Muscle of back (tissue), 13 donors: ENCODE measurements at places on chromosomes 12 and 14.

GRCh38 chr12:46300910-46301309, 32.1 kb upstream of the SLC38A1 start:
- peak; percentile 87 for DNase-seq

DNA sequence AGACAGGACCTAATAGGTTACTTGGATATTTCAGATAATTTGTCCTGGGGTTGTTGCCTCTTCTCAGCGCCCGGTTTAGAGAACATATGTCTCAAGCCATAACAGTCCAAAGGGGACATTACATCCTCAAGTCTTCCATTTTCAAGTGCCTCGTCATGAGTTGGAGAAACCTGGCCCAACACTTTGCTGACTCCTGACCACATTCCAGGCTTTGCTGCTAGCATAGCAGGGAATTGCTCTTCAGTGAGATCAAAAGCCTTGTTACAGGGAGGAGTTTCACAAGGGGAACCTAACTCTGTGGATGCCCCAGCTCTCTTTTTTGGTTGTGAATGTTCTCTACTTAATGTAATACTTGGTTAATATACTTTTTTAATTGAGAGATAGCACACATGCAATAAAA, 8.2 kb upstream of the MMP19 start:
- DNase-seq = no peak

DNA sequence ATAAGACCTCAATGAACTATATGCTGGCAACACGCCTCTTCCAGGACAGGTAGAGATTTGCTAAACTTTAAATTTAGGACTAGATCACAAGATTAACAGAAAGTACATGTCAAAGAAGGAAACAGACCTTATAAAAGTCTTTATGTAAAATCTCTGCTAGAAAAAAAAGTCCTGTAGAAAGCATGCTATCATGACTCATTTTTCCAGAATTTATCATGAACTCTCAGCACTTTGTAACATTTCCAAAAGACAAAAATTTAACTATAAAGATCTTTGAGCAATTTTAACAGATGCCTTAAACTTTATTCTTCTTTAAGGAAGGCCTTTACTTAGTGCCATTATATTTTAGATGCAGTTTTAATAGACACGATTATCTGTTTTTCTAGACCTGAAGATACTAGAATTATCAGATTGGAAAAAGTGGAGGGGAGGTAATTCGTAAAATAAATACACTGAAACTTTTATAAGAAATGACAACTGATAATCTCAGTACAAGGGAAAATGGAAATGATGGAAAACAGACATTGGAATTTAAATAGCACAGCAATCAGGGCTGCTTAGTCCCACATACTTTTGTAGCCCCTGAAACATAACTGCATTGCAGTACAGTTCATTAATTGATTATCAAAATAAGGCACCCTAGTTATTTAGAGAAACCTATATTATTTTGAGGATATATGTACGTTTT, 92.0 kb downstream of the TTLL5 start:
- peak; percentile 14 for DNase-seq

- DNase-seq = peak; percentile 80
Observed at GRCh38 chr14:94936401-94936892, 166.5 kb upstream of the GSC start.

DNA sequence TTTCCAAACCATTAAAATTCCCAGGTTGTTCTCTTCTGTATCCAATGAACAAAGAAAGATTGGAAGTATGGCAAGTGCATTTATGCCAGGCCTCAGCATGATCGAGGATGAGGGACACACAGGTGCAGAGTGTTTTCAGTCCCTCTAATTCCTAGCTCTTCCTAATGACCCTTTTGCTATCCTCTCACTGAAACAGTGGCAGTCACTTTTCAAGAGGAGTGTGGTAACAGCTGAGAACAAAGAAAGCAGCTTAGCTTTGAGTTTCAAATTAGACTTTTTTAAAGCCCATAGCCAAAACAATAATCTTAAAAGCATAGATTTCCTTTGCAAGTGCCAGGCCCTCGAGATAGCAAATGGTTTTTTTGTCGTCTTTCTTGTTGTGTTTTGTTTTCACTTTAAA, 110.8 kb downstream of the KCNH5 start:
- no peak for DNase-seq

DNA sequence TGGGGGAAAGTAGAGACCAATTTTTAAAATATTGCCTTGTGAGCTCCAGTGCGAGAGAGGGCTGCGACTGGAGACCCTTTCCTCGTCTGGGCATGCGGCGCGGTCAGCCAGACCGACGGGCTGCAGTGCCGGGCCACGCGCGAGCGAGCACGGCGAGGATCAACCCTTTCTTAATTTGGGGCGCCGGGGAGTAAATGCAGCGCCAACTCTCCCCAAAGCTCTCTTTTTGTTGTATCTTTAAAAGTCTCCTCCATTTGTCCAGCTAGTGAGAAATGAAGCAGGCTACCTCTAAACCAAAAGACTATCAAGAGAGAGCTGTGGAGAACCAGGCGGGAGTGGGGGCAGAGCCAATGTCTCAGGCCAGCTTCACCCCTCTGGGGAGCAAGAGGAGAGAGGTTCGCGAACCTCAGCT, 1.4 kb downstream of the SIX1 start:
- DNase-seq = peak; percentile 77

DNA sequence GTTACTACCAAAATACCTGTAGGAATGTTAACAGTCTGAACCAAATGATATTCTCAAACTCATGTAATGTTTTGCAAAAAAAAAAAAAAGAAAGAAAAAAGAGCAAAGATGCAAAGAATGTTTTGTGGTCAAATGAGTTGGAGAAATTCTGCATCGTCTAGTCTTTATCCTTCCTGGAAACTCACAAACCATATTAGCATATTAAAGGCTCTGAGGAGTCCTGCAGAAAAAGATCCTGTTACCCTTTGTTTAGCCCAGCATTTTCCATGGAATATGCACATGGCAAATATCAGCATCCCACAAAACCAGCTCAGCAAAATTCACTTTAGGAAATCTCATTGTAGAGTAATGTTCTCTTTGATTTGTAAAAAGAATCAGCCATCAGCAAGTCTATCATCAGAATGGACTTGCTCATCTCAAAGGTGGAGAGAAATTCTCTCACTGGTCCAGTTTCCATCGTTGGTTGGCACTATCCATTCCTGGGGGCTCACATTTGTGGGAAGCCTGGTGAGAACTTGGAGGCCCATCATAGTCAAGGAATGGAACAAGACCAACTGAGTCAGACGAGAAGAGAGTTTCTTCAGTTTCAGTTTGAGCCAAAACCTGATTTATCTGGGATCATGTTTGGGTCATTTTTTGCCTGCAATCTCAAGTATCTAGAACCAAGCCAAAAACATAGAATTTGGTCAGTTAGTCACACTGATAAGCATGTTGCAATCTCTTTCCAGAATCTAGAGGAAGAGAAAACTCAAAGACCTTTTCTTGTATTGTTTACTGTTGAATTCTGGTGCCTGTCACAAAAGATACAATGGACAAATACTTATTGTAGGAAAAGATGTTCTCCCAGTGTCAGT, 129.8 kb downstream of the TBX5 start:
- no peak for DNase-seq

- no peak for DNase-seq
Observed at GRCh38 chr12:614411-614970, 48.8 kb downstream of the NINJ2 start.

- DNase-seq = no peak
Observed at GRCh38 chr12:3201339-3202051, 124.3 kb downstream of the TSPAN9 start.

GRCh38 chr12:28767836-28768348, 381.2 kb upstream of the FAR2 start:
- no peak for DNase-seq

DNA sequence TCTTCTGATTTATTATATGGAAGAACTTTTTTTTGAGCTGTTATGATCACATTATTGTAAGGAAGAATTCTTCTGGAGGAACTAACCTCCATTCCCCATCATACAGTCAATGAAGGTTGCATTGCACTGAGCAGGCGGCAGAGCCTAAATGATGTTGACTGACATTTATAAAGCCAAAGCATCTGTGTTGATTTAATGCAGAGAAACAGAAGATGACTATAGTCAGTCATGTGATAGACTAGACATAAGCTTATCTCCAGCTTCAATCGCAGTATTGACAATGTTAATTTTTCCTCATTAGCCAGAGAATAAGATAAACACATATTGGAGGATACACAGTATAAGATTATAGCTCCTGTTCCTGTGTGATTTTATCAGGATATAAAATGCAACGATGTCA, 82.0 kb downstream of the PRICKLE1 start:
- DNase-seq = no peak

DNA sequence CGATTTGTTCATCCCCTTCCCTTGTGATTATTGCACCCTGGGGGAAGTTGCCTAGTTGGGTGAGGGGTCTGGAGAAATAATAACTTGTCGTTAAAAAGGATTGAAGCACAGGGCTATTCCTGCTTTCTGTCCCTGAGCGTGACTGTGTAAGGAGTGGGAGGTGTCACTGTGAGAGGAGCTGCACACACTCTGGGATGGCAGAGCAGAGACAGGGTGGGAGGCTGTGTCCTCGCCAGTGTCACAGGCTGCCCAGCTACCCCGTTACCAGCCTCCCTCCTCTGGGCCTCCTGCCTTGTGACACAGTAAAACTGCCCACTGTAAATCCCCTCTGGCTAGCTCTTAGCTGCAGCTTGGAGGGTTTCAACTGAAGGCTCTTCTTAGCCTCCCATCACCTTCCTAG, 460.6 kb downstream of the AACS start:
- no peak for DNase-seq

- no peak for DNase-seq
Observed at GRCh38 chr12:116962197-116962596, 51.4 kb downstream of the FBXW8 start.

DNA sequence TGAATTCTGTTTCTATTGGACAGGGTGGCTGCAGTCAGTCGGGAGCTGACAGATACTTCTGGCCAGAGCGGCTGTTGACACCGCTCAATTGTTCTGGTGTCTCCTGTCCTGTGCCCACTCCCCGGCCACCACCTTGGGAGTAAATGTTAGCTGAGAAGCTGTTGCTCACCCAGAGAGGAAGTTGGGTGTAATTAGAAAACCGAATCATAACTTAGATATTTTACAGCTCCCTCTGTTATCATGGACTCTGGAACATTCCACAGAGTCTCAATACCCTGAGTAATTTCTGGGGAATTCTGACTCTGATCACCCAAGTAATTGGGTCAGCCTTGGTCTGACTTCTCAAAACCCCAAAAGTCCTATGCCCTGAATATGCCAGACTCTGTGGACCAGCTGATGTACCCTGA, 58.3 kb upstream of the RFLNA start:
- no peak for DNase-seq

- no peak for DNase-seq
Observed at GRCh38 chr14:58878439-58879139, 240.8 kb downstream of the DACT1 start.

GRCh38 chr12:11780521-11781101, 131.1 kb downstream of the ETV6 start:
- DNase-seq = no peak

- no peak for DNase-seq
Observed at GRCh38 chr12:28253161-28253641, 62.9 kb downstream of the CCDC91 start.

GRCh38 chr12:20105943-20106342, 262.4 kb upstream of the PDE3A start:
- no peak for DNase-seq

- DNase-seq = no peak
Observed at GRCh38 chr12:111368291-111368787, 556 bp downstream of the PHETA1 start.

DNA sequence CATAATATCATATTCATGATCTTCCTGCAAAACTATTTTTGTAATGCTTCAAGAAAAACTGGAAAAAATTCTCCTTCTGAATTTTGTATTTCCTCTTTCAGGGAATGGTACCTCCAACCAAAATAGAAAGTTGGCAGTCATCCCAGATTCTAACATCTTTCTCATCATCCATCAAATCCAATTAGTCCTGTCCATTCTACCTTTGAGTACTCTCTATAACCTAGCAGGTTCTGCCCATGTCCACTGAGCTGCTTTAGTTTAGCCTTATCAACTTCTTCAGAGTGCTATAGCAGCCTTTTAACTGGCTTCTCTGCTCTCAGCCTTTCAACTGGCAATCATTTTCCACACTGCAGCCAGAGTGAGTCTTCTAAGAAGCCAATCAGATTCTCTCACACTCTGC, 236.2 kb downstream of the AKAP6 start:
- DNase-seq = peak; percentile 39

DNA sequence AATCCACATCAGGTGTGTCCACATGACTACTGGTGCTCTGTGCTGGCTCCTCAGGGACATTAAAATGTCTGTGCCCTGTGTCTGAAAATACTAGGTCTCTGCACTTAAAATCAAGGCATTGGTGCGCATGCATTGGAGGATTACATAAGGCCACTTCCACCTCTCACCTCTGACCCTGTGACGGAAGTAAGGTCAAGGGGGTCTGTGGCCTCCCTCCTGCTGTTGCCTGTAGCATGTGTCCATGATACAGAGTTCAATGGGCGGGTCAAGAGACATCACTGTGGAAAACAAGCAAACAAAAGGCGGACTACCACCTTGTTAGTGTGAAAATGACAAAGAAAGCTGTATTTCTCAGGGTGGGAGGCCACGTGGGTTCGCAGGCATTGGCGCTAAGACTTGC, 208.6 kb upstream of the PWP1 start:
- DNase-seq = no peak

DNA sequence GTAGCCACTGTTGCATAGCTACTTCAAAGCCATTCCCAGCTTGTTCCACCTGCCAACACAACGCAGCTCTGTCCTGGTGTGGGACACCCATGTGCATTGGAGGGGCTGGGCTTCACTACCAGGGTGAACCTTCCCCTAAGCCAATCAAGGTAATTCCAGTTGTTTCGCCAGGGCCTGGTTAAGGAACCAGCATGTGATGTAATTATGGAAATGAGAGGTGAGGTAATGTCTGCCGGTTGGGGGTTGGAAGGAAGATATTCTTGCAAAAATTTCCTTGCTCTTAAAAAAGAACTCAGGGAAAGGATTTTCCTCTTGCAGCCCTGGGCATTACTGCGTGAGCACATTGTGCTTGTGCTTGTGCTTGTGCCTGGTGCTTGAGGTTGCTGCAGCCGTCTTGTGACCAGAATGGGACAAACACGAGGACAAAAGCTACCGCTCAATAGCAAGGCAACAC, 14.9 kb downstream of the TUBA1C start:
- no peak for DNase-seq

DNA sequence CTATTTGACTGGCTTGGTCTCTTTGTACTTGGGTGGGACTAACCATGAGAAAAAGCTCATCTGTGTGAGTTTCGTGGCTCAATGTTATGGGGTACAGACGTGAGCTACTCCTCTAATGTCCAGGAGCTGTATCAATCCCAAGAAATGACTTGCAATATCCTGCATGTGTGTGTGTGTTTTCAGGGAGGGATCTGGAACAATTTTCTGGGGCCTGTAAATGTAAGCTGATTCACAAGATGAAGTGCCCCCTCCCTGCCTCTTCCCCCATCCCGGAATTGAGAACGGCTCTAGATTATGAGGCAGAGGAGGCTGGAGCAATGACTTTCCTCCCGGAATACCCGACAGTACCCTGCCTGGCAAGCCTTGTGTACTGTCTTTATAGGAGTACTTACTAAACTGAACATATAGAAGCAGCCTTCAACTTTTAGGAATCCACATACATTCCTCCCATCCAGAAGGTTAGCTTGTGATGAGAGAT, 53.9 kb downstream of the TMX1 start:
- no peak for DNase-seq

GRCh38 chr14:69683971-69684370, 72.6 kb downstream of the SUSD6 start:
- no peak for DNase-seq
